Aorta (tissue), 5 donors: ENCODE measurements at places on chromosomes 7 and 10. TPM values are rescaled to one million over a fixed set of nuclear protein-coding genes. Genes with fewer than 3 reads are reported as not detected.

The MRPS33 gene
- 23.4 TPM for total RNA-seq

The ADIRF gene
- 688 TPM for total RNA-seq

DNA sequence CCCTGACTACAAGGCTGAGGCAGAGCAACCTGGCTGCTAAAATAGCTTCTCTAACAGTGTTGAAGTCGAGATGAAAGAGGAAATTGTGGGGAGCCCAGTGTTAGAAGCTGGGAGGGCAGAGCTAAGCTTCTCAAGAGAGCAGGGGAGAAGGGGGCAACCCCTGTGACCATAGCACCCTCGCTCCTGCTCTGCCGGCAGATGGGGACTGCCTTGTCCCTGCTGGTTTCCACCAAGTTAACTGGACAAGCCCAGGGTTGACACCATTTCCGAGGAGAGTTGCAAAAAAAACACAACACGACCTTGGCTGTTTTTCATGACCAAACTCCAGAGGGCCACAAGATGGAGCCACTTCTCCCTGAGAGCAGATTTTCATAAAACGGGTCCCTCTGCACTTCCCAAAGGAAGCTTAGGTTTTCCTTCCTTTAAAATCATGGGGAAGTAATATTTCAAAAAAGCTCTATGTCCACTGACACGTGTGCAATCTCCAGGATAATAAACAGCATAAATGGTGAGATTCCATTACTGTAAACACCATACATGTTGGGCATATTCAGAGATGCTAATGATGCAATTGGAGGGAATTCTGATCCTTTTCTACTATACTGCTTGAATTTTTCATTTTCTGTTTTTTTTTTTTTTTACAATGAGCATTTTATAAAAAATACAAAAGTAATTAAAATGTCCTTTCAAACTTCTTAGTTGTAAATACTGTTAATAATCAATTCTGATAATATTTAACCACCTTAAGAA lies 140.4 kb downstream of the PIP4K2A start:
- no peak for DNase-seq

DNA sequence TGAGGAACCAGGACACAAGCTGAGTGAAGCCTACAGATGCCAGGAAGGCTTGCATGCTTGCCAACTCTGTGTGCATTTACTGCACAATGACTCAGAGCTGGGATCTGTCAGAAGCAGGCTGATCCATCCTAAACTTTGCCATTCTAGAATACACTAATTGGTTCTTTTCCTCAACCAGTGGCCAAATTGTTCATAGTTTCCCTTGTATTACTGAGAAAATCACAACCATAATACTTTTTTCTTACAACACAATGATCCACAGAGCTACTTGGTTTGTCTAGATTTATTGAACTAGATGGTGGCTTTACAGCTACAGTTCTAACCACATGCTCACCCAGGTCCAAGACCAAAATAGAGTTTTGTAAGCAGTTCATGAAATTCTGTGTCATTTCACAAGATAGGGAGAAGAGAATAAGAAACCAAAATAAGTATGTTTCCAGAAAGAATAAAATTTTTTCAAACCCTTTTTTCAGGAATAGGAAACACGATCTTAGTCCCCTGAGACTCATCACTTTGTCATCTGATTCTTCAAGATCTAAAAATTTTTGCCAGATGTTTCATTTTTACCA lies 21.0 kb upstream of the LRRC17 start:
- DNase-seq = peak; percentile 80

DNA sequence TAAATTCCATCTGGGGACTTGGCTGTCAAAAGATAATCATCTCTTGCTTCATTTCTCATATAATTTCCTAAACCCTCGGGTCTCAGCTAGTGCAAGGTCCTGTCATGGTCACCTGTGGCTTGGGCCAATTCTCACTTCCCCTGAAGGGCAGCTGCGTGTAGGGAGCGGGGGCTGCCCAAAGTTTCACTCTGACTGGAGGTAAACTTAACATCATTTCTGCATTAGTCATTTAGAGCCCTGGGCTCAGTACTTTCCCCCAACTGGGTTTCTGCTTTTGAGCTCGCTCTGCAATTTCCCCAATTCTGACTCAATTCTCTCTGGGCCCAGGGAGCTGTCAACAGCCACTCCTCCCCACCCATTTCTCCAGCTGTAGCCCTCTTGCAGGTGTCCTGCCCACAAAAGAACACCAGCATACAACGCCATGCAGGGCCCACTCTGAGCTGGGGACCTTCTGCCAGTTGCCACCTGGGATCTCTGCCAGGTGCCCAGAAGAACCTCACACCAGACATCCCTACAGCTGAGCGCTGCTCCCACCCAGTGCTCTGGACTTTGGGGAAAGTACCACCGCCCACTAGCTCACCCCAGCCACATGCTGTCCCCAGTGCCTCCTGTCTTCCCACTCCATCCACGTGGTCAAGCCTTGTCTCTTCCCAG lies 37.9 kb downstream of the VOPP1 start:
- DNase-seq = peak; percentile 81

DNA sequence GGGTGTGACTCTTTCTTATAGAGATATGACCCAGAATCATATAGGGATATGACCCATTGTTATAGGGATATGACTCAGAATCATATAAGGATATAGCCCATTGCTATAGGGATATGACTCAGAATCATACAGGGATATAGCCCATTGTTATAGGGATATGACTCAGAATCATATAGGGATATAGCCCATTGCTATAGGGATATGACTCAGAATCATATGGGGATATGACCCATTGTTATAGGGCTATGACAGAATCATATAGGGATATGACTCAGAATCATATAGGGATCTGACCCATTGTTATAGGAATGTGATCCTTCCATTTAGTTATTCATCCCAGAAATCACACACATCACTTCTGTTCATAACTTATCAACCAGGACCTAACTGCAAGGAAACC lies 312.2 kb upstream of the ADARB2 start:
- no peak for DNase-seq

- no peak for DNase-seq
These were observed 492.5 kb downstream of the ETV1 start for GRCh38 chr7:13496976-13497375.

- peak; percentile 62 for DNase-seq
These were observed 6.7 kb downstream of the BHLHA15 start for GRCh38 chr7:98217623-98218582.

GRCh38 chr10:109996225-109996624 lies 11.6 kb upstream of the ADD3 start:
- no peak for DNase-seq

DNA sequence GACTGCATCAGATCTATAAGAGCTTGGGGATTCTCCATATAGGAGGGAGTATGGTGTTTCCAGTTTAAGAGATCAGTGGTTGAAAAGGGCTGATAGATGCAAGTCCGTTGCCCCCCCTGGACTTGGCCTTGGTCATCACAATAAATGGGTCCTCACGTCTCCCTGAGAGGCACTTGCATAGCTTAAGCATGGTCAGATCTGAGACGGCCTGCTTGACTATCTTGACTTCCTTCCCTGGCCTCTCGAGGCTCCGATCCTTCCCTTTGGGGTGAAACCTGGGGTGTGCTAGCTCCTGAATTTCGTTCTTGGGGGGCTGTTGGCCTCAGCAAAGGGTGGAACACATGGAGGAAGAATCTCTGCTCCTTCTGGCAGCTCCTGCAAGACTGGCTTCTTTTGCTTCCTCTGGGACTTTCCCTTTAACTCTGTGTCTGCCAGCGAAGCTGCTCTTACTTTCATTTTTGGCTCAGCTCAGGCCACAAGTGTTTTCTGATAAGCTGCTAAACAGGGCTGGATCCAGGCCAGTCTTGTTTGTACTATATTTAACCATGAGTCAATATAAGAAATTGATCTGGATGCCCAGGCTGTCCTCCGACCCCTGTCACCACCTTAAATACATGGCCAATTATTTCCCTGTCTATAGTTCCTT lies 11.2 kb upstream of the ZNF485 start:
- no peak for DNase-seq
